ENCODE measurements at places on chromosomes 4 and X. TPM values are rescaled to one million over a fixed set of nuclear protein-coding genes. Genes with fewer than 3 reads are reported as not detected.

DNA sequence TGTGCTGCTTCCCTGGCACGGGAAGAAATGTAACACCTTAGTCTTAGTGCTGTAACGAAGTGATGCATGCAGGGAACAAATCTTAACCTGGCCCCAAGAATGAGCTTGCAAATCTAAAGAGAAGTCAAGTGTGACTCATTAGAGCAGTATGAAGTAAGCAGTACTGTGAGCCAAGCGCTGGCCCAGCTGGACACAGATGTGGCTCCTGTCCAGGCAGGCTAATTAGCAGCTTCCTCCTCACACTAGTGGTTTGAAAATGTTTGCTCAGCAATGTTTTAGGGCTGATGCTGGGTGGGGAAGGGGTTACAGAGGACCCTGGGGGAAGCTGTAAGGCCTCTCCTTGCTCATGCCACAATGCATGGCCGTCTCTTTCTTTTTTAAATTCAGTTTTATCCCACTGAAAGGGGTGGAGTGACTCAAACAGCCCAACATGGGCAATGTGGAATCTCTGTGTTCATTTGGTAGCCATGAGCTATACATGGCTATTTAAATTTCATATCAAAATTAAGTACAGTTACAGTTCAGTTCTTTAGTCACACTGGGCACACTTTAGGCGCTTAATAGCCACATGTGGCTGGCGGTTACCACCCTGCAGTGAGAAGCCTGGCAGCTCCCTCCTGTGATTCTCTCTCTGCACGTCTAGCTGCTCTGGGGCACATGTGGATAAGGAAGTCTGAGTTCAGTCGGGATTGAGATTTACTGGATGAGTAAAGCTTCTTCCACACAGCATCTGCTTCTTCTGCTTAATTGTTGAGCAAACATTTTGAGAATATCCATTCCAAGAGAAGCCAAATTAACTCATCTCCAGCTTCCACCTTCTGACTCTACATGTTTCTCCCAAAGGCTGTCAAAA is 48.8 kb downstream of the MAP7D2 start:
- DNase-seq = peak; percentile 81

DNA sequence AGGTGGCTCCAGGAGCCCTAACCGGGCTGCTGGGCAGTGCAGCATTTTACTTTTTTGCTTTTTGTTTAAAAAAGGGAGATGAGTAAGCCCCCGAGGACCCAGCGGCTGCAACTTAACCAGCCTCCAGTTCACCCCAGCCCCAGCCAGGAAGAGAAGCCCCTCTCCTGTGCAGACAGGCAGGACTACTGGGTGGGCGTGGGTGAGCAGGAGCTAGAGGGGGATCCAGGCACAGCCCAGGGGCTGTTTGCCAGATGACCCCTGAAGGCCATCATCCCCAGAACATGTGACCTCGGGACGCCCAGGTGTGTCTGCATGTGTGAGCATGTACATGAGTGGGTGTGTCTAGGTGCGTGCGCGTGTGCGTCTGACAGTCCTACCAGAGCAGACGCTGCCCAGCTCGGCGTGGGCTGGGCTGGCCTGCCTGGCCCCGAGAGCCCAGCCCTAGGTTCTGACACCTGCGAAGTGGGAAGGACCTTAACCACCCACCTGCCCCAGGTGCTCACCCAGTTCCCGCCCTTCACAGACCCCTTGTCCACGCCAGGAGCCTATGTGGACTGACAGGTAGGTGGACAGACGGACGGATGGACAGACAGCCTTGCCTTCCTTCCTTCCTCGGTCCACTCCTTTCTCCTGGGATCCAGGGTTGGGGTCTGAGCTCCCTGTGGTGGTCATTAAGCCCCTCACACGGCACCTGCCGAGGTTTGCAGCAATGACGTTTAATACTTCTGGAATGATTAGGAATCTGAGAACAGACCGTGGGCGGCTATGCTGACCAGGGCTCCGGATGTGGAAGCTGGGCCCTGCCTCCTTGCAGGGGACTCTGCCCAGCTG is 7.8 kb upstream of the HAUS3 start:
- DNase-seq = peak; percentile 17

- DNase-seq = no peak
Measured at GRCh38 chr4:163673848-163674697, 179.6 kb downstream of the TMA16 start.

GRCh38 chr4:176709417-176709816 is 83.3 kb downstream of the VEGFC start:
- no peak for DNase-seq

Gene FAM9C
- total RNA-seq = not detected

GRCh38 chr4:20987191-20987590 is 286.9 kb downstream of the PACRGL start:
- DNase-seq = no peak

DNA sequence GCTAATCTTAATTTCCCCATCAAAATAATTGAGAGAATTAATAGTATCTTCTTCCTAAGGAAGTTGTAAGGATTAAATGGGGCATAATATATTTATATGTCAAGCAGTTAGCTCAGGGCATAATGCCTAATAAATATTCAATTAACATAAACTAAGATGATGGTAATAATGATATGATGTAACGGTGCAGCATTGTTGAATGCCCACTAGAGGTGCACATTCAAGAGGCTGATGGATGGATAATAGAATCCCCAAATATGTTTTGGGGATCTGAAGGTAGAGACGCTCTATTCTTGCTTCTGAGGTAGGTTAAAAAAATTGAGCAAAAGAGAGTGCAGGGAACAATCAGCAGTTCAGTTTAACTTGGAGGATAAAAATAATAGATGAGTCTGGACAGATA is 37.1 kb downstream of the ATOH1 start:
- DNase-seq = no peak
